ENCODE measurements at places on chromosomes 6 and 20.

DNA sequence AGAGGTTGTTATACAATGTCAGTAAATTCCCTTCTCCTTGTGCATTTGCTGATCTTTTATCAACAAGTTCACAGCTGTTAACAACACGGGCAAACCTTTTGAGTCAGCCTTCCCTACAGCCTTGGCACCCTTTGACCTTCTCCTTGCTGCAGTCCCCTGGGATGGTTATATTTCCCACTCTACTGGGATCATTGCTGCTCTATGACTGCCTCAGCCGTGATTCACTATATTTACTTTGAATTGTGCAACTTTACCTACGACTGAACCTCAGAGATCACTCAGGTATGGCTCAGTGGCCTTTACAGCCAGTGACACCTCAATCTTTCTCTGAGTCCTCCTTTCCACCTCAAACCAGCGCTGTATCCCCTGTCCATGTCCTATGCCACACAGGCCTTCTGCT is 1293.3 kb downstream of the EPHA7 start:
- no peak for DNase-seq

DNA sequence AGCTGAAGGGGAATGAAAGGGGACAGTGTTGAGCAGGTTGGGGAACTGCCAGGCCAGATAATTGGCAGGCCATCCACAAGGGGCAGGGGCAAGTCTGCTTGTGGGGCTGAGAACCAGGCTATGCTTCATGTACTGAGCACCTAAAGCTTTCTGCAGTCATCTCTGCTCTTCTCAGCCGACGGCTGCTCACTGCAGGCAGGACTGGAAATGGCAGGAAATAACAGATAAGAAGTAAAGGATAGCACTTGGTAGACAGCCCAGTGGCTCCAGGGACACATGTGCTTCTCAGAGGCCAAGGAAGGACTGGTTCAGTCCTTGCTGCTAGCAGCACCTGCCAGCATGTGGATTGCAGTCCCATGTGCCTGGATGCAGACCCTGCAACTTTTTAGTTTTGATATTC is 89.8 kb downstream of the CD164 start:
- no peak for DNase-seq

DNA sequence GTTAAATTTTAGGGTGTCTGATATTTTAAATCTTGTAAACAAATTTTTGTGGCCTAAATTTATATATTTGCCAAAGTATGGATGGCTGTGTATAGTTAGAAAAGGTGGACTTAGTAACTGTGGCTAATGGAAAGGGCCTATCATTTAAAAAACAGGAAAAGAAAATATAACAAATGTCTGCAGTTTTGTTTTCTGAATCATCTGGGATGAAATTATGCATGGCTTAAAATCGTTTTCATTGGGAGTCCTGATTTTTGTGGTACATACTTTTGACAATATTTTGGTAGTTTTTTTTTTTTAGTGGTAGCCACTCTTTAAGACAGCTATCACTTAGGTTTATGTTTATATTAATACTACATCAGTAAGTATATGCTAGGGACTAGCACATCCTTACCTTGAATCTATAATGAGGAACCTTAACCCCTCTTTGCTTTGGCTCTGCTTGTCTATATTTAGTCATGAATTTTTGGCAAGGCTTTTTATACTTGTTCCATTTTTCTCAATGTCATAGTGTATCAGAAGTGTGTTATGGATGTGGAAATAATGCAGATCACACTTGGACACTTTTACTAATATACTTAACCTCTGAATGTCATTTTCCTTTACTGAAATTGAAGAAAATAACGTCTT is 5.6 kb downstream of the ARID1B start:
- DNase-seq = no peak

GRCh38 chr20:54559890-54560289 is 84.5 kb downstream of the DOK5 start:
- no peak for DNase-seq

DNA sequence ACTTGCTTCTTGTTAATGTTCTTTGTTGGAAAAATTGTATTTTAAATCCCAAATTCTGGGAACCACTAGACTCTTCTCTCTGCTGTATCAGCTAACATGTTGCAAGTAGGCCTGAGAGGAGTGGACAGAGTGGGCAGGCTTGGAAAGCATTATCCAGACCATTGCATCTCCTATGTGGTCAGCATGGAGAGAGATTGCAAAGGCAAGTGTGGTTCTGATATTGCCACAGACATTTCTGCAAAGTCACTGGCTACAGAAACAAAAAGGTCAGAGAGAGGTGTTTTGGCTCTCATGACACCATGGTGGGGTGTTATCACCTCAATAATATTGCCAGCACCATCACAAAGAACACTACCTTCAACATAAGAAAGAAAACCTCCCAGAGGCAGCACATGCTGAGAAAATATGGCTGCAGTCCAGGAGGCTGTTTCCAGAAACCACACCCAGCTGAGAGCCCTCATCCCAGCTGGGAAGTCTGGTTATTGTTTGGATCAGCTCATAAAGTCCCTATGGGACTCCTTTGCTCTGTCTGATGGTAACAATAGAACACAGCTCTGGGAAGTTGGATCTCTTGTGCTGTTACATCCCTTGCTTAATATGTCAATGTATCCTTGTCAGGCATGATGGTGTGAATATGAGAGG is 78.2 kb upstream of the TBX18 start:
- DNase-seq = no peak

GRCh38 chr20:21191839-21192238 is 66.0 kb downstream of the KIZ start:
- no peak for DNase-seq

DNA sequence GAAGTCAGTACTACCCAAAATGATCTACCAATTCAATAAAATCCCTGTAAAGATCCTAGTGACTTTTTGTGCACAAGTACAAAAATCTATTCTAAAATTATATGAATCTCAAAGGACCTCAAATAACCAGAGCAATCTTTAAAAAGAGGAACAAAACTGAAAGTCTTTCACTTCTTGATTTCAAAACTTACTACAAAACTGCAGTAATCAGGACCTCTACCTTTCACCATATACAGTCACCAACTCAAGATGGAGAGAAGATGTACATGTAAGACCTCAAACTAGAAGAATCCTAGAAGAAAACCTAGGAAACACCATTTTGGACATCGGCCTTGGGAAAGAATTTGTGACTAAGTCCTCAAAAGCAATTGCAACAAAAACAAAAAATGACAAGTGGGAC is 109.5 kb upstream of the CD93 start:
- DNase-seq = peak; percentile 76

DNA sequence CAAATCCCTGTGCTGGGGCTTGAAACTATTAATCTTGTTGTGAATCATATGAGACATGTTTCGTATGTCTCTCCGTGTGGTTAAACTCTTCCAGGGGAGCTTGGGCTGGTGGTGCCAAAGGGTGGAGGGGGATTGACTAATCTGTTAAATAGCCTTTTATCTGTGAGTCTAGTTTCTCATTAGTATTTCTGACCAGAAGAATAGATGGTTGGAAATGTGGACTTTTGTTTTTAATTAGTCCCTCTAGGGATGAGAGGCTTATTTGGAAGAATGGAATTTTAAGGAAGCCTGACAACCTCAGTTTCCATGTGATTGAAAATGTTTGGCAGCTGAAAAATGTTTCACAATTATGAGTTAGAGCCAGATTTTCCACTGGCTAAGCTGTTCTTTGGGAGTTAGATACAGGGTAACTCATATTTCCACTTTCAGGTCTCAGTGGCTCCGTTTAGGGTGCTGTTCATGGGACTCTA is 117.3 kb downstream of the BCKDHB start:
- DNase-seq = no peak

Measured in AML-193 (cell line).